ENCODE measurements at places on chromosomes 7 and 10. TPM values are rescaled to one million over a fixed set of nuclear protein-coding genes. Genes with fewer than 3 reads are reported as not detected.
A peak's percentile ranks its signal among the peaks of the same experiment; 100 is the strongest.

Gene TMEM213
- polyA plus RNA-seq = not detected

Gene MACC1
- polyA plus RNA-seq = 0.51 TPM

Gene CPN1
- not detected for polyA plus RNA-seq

Gene PIK3CG
- polyA plus RNA-seq = not detected

Gene MAT1A
- polyA plus RNA-seq = 0.16 TPM

Gene HOXA9
- 0.03 TPM for polyA plus RNA-seq

Gene RAPGEF5
- 1.1 TPM for polyA plus RNA-seq

Gene SYT15
- polyA plus RNA-seq = 0.07 TPM

- no peak for DNase-seq
Observed at GRCh38 chr7:132760244-132760623, 184.0 kb upstream of the PLXNA4 start.

DNA sequence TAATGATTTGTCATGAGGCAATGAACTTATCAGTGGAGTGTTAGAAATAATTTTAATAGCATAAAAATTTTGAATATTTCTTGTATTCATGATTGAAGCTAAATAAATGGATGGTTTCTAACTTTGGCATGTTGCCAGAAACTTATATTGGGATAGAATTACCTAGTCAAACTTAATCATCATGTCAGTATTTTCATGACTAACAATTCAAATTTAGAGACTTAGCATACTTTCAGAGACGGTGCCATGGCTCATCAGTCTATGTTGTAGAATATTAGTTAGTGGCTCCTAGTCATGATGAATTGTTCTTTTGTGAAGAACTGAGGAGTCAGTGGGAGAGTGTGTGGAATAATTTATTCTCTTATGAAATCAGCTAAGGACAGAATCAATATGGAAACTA is 599.6 kb upstream of the POT1 start:
- DNase-seq = peak; percentile 8

DNA sequence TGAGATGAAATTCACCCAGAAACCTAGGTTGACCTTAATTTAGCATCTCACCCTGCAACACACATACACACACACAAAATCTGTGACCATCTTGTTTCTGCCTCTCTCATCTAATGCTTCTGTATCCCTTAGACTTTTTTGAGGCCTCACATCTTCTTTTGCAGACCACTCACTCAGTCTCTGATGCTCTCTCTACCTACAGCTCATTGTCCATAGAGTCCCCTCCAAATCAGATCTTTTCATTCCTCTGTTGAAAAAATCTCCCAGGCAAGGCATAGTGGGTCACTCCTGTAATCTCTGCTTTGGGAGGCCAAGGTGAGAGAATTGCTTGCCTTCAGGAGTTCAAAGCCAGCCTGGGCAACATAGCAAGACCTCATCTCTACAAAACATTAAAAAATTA is 17.6 kb upstream of the PAX2 start:
- no peak for DNase-seq

GRCh38 chr7:85341121-85341520 is 154.3 kb upstream of the SEMA3D start:
- DNase-seq = peak; percentile 6

GRCh38 chr10:132828681-132829080 is 42.7 kb upstream of the NKX6-2 start:
- DNase-seq = no peak

DNA sequence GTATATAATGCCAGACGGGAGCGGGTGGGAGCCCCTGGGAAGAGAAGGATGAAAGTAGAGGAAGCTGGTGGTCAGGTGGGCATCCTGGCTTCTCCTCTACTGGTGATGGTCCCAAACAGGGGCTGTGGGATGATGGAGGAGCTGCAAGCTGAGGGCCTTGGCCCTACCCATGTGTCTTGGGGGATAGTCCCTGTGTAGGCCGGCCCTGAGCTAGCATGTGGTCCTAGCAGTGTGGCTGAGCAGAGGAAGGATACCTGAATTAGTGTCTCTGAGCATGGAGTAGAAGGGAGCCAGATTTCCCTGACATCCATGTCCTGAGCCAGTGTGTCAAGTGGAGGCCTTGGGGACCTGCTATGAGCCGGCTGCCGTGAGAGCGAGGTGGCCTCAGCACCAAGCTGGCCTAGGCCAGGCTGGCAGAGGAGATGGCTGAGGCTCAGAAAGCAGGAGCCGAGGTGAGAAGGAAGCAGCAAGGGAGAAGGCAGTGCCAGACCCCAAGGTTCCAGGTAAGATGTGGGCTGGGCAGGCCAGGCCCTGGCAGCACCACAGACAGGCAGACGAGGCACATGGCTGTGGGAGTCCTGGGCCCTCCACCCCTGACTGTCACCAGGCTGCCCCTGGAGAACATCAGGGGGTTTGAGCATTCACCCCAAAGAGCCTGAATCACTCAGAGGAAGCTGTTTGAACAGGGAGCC is 150.2 kb downstream of the ABCA13 start:
- DNase-seq = no peak

DNA sequence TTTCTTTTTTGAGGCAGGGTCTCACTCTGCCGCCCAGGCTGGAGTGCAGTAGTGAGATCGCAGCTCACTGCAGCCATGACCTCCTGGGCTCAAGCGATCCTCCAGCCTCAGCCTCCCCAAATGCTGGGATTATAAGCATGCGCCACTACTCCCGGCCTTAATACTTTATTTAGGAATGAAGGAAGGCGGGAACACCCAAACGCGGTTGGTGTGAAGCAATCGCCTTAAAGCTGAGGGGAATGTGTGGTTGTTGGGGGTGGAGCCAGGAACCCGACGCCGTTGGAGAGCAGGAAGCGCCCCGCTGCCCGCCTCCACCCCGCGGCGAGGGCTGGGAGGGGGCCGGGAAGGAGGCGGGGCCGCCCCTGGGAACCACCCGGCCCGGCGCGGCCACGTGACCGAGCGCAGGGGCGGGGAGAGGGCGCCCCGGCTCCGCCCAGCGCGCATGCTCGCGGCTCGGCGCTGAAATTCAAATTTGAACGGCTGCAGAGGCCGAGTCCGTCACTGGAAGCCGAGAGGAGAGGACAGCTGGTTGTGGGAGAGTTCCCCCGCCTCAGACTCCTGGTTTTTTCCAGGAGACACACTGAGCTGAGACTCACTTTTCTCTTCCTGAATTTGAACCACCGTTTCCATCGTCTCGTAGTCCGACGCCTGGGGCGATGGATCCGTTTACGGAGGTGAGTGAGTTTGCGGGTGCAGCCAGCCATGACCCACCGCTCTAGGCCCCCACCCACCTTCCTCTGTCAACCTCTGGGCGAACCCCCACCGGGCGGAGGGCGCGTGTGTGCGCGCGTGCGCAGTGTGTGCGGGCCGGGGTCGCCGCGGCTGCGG is at the start of gene ANLN:
TSS of gene ANLN (plus strand) at position 492 of the 828 bp plus-strand sequence. CDS start at position 657, 165 bp downstream.
- peak; percentile 96 for DNase-seq

DNA sequence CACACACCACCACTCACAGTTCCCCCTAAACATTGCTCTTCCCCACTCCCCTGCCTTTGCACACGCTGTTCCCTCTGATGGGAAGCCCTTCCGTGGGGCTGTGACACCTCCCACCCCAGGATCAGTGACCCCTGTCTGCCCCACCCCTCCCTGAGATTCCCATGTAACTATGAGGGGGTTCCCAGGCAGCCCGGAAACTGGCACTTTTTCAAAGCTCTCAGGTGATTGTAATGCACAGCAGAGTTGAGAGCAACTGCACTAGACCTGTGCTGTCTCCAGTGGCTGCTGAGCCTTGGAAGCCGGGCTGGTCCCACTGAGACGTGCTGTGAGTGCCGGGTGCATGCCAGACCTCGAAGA is 29.8 kb downstream of the GPRIN2 start:
- DNase-seq = peak; percentile 59

DNA sequence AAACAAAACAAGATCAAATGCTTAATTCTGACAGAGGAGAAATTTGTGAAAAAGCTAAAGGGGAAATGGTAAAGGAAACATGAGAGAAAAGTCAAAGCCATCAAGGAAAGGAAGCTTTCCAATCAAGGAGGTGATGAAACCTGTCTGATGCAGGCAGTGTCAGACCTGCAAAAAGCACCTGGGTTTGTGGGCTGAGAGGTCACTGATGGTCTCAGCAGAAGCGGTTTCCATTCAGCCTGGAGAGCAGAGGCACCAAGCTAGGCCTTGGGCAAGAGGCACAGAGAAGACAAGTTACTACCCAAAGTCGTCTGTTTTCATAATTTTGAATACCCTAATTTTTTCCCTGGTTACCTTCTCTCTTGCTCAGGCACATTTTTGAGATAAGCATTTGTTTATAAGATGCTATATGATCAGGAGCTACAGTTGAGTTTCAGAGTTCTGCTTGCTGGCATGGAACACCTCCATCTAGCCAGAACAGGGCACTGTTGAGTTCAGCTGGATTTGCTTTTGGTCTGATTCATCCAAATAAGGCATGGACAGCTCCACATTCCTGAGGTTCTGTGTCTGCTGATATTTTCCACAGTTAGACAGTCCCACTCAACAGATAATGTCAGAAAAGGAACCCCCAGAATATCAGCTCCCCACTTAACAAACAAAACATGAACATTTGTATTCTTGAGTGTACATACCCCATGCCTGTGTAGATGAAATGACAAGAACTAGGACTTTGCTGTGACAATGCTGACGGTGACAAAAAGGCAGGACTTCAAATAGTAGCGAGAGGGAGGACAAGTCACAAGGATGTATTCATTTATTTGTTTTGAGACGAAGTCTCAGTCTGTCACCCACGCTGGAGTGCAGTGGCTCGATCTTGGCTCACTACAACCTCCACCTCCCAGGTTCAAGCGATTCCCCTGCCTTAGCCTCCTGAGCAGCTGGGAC is 4.9 kb upstream of the PPIA start:
- DNase-seq = no peak

GRCh38 chr7:129169686-129170440 is 18.6 kb upstream of the SMO start:
- no peak for DNase-seq

GRCh38 chr7:98659756-98660155 is 42.7 kb downstream of the NPTX2 start:
- no peak for DNase-seq

GRCh38 chr7:37083311-37084096 is 359.2 kb upstream of the AOAH start:
- DNase-seq = no peak

DNA sequence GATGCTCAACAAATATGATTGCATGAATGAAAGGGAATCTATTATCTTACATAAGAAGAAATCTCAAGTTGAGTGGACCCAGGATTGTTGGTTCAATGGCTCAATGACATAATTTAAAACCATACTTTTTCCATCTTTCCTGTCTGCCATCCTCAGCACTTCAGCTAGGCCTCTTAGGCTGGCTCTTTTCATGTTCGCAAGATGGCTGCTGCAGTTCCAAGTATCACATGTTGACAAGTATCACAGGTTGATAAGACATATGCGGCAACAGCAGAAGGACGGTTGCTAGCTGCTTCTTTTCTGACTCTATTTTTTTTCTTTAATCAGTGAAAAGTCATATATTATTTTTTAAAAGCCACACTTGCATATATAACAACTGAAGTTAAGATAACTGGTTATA is 79.0 kb upstream of the CDK6 start:
- DNase-seq = no peak

DNA sequence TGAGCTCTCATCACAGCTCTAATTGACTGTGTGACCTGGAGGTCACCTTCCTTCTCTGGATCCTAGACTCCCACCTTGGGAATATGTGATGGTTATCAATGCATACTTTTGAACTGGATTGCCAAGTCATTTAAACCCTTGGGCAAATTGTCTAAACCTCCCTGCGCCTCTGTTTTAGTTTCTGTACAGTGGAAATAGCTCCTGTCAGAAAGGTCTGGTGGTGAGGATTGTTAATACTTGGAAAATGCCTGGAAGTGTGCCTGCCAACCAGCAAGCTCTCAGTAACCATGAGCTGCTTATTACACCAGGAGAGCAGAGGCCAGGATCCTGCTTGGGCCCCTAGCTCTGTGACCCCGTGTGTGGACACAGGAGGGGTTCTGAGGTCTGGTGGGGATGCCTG is 108.7 kb upstream of the PPIF start:
- peak; percentile 37 for DNase-seq

DNA sequence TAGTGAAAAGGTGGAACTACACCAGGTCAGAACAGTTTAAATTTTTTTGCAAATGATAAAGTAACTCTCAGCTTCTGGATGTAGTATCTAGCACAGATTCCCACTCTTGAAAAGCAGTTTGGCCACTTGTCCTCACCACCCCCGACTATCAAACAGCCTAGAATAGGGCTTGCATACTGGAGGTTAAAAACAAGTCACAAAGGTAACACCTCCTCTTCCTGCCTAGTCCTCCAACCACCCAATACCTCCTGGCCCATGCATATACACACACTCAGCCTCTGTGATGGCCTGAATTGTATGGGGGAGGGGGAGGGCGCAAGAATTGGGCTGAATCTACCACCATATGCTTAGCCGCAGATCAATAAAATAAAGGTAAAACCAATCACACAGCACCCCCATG is 5.7 kb downstream of the SKAP2 start:
- DNase-seq = peak; percentile 60

GRCh38 chr7:81956520-81956919 is 186.7 kb upstream of the HGF start:
- DNase-seq = no peak

- DNase-seq = no peak
Observed at GRCh38 chr7:151173386-151174245, 6.1 kb upstream of the GBX1 start.

DNA sequence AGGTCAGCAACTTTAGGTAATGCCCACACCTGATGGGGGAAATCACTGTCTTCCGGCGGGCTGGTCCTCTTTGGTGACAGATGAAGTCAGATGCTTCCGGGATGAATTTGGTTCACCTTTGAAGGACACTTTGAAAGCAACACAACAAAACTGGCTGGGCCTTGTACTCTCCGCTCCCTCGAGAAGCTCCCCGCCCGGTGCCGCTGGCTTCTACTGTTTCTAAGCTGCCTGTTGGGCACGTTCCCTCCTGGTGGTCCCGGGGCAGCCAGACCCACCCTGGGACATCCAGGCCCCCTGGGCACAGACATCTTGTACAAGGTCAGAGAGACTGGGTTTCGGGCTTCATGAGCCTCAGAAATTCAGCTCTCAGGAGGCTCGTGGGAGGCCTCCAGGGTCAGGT is 452.3 kb downstream of the DNAJB6 start:
- DNase-seq = no peak

DNA sequence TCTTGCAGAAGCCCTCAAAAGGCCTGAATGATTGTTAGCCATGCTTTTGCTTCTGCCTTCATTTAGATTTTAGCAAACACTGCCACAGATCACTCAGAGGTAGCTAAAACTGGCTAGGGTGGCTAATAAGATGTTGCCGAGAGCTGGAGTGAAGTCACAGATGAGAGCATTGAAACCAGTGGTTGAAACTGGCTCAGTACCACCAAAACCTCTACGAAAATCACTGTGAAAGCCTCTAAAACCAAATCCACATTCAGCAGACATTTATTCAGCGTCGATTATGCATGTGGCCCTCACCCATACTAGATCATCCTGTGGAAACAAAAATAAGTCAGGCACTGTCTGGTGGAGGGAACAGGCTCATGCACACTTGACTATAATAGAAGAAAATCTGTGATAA is 50.8 kb downstream of the PIK3CG start:
- no peak for DNase-seq
